ENCODE measurements at places on chromosomes 16 and 17.

GRCh38 chr17:4318186-4318585, 48.3 kb downstream of the UBE2G1 start:
- DNase-seq: no peak

- DNase-seq: no peak
Measured at GRCh38 chr16:59740858-59741257, 1006.7 kb upstream of the GOT2 start.

DNA sequence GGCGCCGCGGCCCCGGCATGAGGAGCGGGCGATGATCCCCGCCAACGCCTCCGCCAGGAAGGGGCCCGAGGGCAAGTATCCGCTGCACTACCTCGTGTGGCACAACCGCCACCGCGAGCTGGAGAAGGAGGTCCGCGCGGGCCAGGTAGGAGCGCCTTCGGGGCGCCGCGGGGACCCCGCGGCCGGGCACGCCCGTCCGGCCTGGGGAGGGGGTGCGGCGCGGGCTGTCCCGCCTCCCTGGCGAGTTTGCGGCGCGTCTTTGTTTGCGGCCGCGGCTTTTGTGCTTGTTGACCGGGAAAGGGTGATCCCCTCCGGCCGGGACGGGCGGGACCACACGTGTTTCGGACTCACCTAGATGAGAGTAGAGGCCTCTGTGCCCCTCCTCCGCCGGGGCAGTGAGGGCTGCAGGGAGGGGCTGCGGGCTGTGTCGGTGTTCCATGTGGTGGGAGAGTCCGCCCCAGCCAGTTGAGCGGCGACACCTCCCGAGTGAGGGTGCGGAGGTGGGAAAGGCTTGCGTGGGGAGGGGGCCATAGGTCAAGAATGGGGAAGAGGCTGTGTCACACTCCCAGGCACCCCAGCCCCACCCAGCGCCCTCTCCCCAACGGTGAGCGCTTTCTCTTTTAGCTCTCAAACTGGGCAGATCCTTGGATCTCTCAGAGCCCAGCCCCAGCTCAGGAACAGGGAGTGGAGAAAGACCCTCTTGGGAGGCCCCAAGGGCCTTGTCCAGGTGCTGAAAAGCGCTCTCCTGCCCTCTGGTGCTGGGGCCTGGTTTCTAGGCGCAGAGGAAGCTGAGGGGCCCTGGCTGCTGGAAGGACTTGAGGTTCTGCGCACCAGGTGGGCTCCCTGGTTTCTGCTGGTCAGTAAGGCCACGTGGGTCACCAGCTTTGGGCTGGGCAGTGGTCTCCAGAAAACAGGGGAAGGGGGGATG, 923 bp downstream of the ANKRD13B start:
- peak; percentile 69 for DNase-seq

GRCh38 chr17:61422116-61422799, 22.6 kb downstream of the TBX2 start:
- DNase-seq: no peak

- no peak for DNase-seq
Measured at GRCh38 chr16:25027781-25028180, 12.6 kb upstream of the ARHGAP17 start.

All from NCI-H1417 (cell line).